ENCODE measurements at places on chromosomes 1 and 21. TPM values are rescaled to one million over a fixed set of nuclear protein-coding genes. Genes with fewer than 3 reads are reported as not detected.

PIGM gene
- 3.0 TPM for polyA plus RNA-seq

CCDC17 gene
- polyA plus RNA-seq: 4.2 TPM

DNA sequence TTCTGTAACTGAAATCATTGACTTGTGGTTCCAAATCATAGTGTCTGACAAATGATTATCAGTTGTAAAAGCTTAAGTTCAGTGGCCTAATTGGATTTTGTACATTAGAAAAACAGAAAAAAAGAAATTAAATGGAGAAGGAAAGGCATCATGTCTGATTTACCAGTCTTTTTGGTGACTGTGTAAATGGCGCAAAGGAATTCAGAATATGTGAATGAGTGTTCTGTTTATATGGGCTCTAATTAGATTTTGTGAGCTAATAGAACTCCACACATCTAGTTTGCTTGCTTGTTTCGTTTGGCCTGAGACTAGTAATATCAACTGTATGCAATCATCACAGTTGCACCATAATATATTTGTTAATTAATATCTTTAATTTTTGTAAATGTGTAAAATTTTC, 151.7 kb downstream of the PLA2G4A start:
- DNase-seq: no peak

DNA sequence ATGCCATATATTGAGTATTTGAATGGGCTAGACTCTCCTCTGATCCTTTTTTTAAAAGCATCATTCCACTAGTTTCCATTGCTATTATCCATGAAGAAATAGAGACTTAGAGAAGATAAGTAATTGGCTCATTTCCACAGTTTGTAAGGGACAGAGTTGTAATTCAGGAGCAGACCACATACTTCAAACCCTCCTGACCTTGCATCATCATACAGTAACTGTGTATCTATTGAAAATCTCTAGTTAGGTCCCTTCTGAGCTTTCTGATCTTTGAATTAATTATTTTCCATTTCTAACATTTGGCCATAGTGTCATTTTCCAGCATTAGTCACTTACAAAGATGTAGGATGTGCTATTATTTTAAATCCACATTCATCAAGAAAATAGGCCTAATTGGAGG, 386.5 kb upstream of the ST6GALNAC5 start:
- DNase-seq: no peak

DNA sequence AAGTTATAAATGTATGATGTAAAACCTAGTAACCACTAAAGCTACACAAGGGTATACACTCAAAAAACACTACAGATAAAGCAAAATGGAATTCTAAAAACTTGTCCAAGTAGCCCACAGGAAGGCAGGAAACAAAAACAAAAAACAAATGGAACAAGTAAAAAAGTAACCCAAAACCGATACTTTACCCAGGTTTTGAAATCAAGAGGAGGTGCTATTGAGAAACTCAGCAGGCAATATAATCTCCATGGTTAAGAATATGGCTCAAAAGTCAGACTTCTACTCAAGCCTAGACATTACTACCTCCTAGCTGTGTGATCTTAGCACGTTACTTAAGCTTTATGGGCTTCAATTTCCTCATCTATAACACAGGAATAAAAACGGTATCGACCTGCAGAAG, 13.3 kb downstream of the RBBP5 start:
- DNase-seq: no peak

DNA sequence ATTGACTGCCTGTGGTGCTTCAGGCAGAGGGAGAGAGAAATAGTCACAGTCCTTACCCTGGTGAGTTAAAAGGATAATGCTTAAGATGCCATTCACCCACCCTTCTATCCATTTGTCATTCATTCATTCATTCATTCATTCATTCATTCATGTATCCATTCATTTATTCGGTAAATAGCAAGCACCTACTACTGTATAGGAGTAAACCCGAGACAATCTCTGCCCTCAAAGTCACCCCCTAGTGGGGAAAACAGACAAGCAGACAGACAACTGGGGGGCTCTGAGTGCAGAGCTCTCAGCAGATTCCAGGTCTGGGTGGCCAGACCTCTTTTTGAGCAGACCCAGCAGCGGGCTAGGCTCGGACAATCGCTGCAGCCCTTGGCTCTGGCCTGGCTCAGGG, 14.1 kb upstream of the ACTL8 start:
- no peak for DNase-seq

GRCh38 chr21:46357684-46358425, 33.9 kb downstream of the PCNT start:
- no peak for DNase-seq

DNA sequence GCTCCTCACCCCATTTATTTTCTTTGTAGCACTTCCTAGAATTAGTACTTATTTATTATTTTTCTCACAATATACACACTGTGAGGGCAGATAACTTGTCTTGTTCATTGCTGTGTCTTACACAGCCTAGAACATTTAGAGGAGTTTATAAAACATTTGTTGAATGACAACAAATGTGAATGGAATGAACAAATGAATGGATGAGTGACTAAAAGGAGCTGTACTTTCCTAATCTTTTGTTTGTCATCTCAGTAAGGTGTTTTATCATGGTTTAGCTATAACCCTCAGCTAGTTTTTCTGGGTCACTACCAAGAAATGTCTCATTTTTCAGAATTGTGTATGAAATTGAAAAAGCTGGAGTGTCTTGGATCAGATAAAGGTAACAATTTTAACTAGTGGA, 239.3 kb upstream of the KCNK2 start:
- DNase-seq: no peak
